NCI-H460 (cell line): ENCODE measurements at places on chromosomes 1 and 21.

DNA sequence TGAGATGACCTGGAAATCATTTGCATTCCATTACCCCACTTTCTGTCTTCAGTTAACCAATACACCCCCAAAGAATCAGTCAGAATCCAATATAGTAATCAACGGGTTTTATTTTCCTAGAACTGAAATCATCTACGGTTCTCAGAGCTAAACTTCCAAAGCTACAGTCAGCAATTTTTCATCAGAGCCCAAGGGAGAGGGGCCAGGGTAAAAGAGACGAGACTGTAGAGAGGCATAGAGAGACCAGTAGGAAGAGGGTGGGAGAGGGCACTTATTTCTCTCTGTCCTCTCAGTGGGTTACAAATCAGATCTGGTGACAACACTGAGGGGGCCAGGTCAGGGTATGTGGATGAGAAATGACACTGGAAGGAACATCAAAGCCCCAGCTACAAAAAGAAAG is 1.1 kb upstream of the MRPL24 start:
- DNase-seq: no peak

GRCh38 chr1:235076504-235077162 is 52.0 kb downstream of the TOMM20 start:
- DNase-seq: no peak

DNA sequence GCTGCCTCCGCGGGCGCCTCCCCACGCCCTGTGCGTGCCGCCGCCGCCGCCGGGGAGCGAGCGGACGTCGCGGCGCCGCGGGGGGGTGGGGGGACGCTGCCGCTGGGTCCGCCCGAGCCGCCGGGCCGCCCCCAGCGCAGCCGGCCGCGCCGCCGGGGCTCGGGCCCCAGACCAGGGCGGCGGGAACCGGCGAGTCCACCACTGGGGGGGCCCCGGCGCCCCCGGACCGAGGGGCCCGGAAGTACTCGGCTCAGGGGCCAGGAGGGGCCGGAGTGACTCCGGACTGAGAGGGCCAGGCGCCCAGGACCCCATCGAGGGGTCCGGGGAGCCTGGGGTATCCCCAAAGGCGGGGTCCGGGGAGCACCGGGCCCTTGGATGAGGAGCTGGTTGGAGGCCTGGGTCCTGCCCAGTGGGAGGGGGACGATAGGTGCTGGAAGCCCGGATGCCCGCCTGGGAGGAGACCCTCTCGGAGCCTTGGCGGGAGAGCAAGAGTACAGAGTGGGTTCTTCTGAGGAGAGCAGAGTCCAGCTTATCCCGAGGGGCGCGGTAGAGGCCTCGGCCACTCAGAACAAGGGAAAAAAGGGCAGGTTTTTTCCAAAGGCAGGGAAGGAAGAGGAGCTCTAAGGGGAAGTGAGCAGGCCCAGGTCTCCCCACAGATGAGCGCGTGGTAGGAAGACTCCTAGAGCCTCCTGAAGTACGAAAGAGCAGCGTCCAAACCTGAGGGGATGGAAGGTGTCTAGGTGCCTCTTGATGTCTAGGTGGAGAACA is 556 bp downstream of the GMEB1 start:
- no peak for DNase-seq

DNA sequence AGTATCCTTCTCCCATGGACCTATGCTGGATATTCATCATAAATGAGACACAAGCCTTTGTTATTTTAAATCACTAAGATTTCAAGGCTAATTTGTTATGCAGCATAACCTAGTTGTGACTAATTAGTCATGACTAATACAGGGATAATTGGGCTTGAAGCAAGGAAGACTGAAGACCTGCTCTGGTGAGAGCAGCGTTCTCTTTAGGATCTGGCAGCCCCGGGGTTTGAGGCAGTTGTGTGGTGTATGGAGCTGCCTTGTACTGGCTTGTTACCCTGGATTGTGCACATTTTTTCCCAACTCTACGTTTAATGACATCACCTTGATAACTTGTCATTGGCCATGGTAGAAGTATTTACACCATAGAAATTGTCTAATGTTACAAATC is 25.7 kb upstream of the SPAG17 start:
- no peak for DNase-seq

DNA sequence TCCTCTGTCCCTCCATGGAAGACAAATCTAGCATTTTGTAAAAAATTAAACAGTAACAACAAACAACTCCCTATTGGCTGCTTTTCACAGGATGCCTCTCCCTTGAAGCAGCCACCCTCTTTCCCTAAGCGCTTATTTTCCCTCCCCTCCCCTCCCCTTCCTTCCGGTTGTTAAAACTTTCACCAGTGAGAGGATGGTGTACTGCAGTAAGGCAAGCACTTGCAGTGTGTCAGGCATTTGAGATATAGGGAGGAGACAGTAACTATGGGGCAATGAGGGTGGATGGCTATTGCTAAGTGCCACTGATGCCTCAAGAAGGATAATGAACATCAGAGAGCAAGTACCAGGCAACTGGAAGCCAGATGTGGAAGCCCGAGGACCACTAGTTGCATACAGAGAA is 19.1 kb upstream of the KIAA1614 start:
- no peak for DNase-seq
